AG04449 (cell line): ENCODE measurements at places on chromosomes 4 and X.

GRCh38 chr4:38860788-38861424, 4.3 kb upstream of the TLR6 start:
- DNase-seq = no peak

- no peak for DNase-seq
Observed at GRCh38 chr4:97548186-97548585, 595.1 kb downstream of the STPG2 start.

- no peak for DNase-seq
Observed at GRCh38 chrX:27619459-27619858, 29.3 kb downstream of the DCAF8L2 start.

DNA sequence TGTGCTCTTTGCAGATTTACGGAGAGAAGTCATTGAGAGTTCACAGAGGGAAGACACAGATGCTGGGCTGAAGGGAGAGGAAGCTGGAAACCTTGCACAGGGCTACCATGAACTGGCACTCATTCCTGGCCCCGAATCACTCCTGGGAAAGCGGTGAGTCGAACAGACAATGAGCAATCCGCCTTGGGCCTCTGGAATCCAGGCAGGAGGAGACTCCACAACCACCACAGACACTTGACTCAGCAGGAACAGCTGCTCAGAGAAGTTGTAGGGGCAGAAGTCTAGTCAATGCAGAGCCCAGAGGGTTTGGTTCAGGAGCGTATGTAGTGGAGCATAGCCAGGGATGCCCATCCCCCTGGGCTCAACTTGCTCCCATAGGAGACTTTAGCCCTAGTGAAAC, 62.8 kb upstream of the GRIA3 start:
- DNase-seq = no peak

GRCh38 chr4:27490766-27491165, 630.1 kb downstream of the STIM2 start:
- DNase-seq = no peak

DNA sequence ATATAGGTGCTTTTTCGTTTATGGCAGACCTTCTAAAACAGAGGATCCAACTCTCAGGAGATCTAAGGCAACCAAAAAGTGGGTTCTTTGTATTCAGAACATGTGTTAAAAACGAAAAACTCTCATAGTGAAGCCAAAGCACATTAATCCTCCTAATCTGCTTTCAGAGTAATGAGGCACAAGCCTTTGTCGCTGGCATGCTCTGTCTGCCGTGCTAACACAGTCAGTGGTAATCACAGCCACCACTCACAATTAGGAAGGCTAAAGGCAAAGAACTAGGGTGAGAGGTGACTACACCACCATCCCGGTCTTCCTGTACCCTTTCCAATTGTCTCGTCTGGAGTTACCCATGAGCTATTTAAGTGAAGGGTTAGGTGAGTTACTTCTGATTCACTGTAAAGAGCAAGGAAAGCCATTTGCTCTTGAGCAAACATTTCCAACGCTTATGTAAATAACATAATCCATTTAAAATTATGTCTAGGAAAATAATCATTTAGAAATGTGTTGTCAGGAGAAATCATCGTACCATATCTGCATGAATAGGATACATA, 40.7 kb downstream of the NPY2R start:
- DNase-seq = no peak

DNA sequence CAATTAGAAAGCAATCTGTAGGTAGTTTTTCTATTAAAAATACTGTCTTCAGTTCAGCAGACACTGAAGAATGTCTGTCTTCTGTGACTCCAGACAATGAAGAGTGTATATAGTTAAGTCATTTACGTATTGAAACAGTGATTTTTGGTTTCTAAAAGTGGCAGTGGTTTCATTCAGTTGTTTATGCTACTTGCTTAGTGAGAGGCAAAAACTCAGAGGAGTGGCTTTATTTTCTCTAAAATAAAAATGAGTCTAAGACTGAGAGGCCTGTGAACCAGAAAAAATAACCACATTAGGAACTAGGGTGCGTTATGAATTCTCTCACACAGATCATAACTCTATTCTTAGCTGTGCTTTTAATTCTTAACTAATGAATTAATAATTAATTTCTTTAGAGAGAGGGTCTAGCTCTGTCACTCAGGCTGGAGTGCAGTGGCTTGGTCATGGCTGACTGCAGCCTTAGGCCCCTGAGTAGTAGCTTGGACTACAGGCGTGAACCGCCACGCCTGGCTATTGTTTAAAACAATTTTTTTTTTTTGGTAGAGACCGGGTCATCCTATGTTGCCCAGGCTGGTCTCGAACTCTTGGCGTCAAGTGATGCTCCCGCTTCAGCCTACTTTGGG, 31.4 kb downstream of the FREM3 start:
- DNase-seq = no peak

DNA sequence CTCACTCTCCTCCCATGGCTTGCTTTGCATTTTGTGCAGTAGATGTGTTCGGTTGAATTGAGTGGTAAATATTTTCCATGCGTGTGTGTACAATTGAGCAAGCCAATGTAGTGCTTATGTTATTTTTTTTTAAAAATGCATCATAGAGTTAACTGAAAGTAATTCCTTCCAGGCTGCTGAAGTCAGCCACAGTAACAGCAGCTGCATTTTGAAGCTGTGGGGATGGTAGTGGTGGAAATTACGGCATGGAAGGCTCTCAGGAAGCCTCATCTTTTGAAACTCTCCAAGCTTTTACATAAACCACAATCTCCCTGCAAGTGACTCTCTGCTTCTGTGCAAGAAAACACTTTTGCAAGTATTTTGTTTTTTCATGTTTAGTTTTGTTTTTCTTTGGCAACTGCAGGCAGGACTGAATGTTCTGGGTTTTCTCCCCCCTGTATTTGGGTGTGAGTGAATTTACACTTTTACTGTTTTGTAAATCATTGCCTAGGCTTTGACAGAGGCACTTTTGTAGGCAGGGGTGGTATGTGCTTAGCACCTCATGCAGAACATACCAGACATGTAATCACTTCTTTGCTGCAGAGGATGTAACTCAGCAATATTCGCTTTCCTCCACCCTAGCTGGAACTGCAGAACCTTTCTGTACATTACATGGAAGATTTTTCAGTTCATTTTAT, 56.2 kb downstream of the LRRC66 start:
- no peak for DNase-seq

DNA sequence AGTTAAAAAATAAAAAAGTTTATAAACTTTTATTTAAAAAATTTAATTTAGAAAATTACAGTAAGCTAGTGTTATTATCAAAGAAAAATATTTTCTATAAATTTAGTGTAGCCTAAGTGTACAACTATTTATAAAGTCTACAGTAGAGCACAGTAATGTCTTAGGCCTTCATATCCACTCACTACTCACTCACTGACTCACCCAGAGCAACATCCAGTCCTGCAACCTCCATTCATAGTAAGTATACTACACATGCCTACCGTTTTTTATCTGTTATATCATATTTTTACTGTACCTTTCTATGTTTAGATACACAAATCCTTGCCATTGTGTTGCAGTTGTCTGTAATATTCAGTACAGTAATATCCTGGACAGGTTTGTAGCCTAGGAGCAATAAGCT, 129.0 kb upstream of the FAM47B start:
- no peak for DNase-seq

DNA sequence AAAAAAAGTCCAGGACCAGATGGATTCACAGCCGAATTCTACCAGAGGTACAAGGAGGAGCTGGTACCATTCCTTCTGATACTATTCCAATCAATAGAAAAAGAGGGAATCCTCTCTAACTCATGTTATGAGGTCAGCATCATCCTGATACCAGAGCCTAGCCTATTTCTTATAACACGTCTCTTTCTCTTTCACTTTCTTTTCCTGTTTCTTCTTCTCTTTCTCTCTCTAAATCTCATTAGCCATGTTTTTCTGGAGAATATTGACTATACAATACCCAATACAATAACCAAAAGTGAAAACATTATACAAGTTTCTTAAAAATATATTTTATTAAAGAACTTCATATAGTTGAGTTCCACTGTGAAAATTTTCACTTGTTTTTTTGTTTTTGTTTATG, 1154.9 kb upstream of the PCDH7 start:
- DNase-seq = no peak

DNA sequence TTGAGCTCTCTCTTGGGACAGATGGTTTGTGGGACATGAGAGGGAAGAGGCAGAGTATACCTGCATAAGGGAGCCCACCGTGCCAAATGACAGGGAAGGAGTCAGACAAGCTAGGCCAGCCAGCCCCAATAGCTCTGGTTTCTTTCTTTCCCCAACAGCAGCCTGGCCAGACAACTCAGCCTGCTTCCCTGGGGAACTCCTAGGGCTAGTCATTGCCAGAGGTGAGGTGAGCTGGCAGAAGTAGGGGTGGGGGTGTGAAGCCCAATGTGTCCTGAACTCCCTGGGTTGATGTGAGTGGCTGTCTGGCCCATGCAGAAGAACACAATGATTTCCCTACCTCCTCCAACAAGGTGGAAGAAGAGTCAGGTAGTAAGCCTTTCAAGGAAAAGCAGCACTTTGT, 135.5 kb downstream of the AMMECR1 start:
- DNase-seq = no peak

GRCh38 chr4:107870916-107871786, 46.4 kb downstream of the SGMS2 start:
- no peak for DNase-seq

DNA sequence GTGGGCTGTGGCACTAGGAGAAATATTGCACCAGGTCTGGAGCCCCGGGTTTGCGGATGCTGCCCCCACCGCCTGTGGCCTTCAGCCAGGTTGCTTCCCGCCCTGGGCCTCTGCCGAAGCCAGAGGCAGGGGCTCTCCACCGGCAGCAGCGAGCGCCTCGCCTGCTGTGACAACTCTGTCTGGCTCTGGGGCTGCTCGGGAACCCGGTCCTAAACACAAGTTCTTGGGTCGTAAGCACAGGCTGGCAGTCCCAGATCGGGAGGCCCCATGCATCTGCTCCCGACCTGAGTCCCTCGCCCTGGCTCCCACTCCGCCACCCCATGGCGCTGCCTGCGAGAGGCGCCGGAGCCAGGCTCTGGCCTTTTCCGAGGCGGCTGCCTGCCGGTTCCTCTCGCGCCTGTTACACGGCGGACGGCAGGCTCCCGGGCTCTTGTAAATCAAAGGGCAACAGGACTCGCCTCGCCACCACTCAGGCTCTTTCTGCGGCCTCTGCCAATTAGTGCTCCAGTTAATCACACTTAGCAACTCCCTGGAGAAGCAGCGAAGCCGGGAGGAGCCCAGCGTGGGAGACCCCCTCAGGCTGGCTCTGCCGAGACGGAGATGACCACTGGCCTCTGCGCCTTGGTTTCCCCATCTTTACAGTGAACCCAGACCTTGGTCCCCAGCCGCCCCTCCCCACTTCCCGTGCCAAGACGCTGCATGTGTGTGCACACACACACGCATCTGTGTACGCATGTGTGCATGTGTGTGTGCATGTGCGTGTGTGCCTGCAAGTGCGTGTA, 109.2 kb downstream of the DCTD start:
- no peak for DNase-seq

DNA sequence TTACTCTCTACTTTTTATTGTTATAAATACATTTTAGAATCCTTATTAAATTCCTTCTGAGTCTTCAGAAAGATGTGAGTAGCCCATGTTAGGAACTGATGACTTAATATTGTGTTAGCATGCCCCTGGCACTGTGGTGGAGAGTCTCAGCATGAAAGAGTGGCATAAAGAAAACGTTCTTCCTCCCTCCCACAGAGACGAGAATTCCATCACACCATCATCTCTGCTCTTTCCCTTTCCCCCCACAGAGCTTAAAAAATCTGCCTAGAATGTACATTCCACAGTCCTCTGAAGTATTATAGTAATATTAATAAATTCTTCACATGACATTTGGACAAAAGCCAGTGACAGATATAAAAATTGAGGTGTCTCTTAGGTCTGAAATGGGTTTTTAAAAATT, 117.8 kb upstream of the DKK2 start:
- no peak for DNase-seq

DNA sequence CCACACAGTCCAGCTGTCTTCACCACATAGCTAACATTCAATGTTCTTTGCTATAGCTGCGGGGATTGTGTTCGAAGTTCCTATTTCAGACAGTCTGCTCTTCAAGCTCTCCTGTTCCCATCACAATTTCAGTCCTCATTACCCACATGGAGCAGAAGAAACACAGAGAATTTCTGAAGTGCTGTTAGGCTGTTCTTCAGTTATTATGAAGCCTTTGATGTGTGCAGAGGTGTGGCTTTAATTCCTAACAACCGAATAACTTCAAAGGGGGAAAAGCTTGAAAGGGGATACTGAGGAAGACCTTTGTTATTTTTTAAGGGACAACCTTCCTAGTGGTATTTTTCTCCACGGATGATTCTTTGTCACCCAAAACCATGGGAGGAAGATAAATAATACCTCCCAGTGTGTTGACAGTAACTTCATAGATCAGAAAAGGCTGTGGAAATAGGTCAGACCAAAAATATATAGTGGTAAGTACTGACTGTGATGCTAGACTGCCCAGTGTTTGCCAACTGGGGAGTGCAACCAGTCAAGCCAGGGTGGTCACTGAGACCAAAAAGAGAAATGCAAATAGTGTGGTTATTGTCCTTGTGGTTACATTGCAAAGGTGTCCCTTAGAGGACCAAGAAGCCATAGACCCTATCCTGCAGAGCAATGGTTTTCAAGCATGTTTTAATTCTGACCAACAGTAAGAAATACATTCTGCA, 52.1 kb downstream of the PRKG2 start:
- no peak for DNase-seq

- no peak for DNase-seq
Observed at GRCh38 chrX:49183701-49184281, 2.4 kb downstream of the PRICKLE3 start.

DNA sequence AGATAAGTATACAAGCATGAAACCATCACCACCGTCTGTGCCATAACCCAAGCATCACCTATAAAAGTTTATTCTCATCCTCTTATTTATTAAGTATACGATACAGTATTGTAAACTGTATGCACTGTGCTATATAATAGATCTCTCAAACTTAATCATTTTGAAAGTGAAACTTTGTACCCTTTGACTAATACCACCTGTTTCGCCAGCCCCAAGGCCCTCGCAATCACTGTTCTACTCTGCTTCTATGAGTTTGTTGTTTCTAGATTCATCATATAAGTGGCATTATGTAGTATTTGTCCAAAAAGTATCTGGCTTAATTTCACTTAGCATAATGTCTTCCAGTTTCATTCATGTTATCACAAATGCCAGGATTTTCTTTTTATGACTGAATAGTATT, 72.1 kb upstream of the DOCK11 start:
- no peak for DNase-seq

DNA sequence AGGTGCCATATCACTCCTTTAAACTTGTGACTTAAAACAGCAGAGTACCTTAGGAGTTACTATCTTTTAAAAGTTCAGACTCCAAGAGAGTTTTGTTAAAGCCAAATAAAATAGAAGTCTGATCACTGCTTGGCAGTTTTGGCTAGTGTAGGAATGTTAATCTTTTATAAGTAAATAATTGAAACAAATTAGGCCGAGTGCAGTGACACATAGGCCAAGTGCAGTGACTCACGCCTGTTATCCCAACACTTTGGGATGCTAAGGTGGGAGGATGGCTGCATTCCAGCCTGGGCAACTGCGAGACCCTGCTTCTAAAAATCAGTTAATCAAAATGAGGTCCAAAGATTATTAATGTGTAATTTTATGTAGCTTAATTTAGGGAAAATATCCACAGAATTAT, 37.2 kb downstream of the WDR44 start:
- no peak for DNase-seq
